ENCODE measurements at places on chromosomes 13 and 19. TPM values are rescaled to one million over a fixed set of nuclear protein-coding genes. Genes with fewer than 3 reads are reported as not detected.

DZIP1 gene
- not detected for total RNA-seq

DNA sequence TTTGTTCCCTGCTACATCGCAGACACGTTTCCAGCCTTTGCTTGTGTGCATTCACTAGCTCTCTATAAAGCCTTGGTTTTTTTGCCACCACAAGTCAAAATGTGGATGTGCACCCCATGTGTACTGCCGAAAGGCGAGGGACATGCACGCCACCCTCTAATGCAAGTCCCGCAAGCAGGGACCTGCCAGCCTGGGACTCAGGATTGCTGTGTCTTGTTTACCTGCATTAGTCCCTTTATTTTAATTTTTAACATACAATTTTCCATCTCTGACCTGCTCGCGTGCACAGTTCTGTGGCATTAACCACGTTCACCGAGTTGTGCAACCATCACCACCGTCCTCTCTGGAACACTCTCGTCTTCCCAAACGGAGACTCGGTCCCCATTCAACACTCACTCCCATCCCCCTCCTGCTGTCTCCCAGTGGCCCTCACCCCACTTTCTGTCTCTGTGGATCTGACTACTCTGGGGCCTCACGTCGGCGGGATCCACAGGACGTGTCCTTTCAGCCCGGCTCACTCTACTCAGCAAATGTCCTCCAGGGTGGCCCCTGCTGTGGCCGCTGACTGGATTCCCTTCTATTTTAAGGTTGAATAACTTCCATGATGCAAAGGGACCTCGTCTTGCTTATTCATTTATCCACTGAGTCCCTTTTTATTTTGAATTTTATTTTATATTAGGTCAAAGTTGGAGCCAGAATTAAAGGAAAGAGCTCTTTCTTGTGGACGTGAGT is 58.4 kb downstream of the RASA3 start:
- ATAC-seq: no peak

DNA sequence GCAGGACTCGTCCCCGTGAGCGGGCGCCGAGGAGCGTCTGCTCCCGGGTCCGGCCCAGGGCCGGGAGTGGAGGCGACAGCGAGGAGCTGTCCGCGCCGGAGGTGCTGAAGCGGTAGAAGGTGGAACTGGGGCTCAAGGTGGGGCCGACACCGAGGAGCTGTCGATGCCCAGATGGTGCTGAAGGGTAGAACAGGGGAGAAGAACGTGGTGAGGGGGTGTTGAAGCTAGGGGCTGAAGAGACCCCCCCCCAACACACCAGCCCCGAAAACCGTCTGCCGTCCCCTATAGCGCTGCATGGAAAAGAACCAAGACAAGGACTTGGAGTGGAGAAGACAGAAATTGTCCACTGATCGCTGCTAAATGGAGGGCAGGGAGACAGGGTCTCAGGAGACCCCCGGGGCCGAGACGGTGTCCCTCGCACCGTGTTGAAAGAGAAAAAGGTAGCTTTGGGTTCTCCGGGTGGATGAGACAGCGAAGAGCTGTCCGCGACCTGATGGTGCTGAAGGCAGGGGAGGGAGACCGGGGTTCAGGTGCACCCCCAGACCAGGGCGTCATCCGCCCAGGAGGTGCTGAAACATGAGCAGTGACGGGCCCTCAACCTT is 7.1 kb upstream of the PDE4C start:
- no peak for ATAC-seq

GRCh38 chr13:73355134-73355533 is 296.3 kb downstream of the KLF5 start:
- ATAC-seq: no peak

- ATAC-seq: no peak
These were observed 44.1 kb upstream of the RFXAP start for GRCh38 chr13:36774931-36775330.

OR10H1 gene
- total RNA-seq: not detected

DNA sequence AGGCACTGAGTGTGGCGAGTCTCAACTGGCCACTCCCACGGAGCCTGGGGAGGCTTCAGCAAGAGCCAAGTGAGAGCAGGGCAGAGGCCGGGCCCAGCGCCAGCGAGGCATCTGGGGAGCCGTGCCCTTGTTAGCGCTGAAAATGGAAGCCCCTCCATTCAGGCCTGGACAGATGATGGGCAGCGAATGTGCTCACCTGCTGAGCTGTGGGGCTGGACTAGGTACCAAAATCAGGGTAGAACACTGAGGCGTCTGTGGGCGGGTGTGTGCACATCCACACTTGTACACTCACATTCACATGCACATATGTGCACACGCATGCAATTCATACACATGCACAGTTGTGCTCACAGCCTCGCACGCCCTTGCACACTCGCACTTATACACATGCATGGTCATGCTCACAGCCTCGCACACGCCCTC is 20.7 kb downstream of the NAXD start:
- no peak for ATAC-seq

GRCh38 chr13:110105136-110105535 is 201.8 kb downstream of the COL4A1 start:
- ATAC-seq: no peak

- ATAC-seq: no peak
These were observed 33.2 kb downstream of the PAK4 start for GRCh38 chr19:39158646-39159260.

Measured in activated T-helper 17 cell treated with anti-CD3 and anti-CD28 coated beads, Interleukin-2, amount 50 U/mL, for 72 hours (primary cell).